SJCRH30 (cell line): ENCODE measurements at places on chromosomes 12 and 14.

DNA sequence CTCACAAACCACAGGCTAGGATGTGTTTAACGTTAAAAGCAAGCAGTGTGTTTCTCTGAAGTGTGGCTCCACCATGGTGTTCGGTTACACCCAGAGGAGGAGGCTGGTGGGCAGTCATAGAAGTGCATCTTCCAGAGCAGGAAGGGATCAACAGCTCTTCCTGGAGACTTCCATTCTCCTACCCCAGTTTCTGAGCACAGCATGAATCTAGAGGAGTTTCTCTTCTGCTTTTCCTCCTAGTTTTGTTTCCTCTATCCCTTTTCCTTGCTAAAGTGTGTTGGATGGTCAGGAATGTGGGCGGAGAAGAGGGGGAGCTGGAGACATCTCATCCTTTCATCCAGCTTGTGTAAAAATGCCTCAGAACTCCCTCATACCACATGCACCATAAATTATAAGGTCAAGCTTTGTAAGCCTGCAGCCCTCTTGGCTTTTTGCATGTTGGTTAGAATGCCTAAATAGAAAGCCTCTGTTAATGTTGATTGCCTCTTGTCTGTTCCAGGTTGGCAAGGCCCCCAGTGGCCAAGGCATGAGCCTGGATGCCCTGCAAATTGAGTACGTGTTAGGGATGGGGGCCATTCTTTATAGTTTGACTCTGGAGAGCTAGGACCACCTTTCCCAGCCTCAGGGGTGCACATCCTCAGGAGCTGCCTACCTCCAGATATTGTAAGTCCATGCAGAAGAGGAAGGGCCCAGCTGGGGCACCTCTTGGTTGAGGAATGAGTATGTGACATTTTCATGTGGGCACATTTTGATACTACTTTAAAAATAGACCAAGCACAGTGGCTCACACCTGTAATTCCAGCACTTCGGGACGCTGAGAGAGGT lies 4.0 kb upstream of the CKAP4 start:
- DNase-seq = peak; percentile 42

GRCh38 chr12:106769078-106769477 lies 5.4 kb upstream of the RIC8B start:
- DNase-seq = no peak

GRCh38 chr12:124273630-124274029 lies 21.3 kb upstream of the RFLNA start:
- DNase-seq = peak; percentile 74

DNA sequence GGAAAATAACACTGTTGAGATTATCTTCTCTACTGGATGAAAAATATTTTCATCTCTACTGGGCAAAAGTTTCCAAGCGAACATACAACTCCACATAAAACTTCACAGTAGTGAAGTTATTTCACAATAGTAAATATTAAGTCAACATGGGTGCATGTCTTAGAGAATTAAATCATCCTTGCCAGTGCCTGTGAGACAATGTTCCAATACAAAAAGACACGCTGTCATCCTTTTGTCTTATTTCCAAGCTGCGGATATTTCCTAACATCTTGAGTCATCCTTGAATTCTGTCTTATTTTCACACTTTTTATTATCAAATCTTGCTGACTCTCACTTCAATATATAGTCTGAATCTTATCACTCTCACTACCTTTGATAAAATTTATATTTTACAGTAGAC lies 142.9 kb upstream of the KITLG start:
- DNase-seq = no peak

DNA sequence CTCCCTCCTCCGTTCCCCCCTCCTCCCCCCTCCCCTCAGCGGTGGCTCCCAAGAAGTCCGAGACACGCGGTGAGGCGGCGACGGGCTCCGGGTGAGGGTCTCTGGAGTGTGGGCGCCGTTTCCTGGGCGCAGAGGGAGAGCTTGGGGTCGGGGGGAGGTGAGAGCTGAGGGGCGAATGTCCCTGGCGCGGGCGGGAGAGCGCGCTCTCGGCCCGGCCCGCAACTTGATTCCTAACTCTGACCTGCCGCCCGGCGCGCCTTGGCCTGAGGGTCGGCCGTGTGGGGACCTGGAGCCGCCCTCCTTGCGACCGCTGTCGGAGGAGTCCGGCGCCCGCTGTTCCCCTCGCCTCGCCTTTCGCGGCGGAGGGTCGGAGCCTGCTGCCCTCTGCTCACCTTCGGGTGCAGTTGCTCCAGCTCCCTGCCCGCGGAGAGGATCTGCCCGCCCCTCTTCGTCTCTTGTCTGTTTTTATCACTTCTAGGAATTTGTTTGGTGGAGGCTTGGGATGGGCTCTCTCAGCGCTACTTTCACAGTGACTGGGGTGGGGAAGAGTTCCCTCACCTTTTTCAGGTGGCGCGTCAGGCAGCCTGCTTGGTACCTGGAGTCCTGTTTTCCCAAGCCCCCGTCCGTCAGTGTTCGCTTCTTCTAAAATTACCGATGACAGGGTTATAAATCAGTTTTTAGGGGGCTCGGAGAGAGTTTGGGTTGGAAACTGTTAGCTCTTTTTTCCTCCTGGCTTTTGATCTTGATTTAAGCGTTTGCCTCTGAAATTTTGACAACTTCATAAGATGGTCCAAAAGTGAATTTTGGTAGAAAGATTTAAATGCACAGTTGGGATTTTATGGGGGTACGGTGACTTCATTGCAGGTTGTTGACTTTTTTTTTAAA lies 495 bp downstream of the ADIPOR2 start:
- DNase-seq = peak; percentile 61

DNA sequence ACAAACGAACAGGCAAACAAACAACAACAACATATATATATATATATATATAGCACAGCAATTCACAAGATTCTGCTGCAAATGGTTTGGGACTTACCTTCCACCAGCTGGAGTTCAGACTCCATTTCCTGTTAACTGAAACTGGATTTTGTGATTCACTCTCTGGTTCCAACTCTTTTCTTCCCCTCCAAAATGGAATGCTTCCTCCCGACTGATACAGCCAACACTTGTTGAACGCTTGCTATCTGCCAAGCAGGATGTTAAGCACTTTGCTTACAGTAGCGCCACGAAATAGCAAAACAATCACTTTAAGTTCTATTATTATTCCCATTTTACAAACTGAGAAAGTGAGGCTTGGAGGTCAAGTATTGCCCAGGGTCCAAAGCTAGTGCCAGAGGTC lies 116.0 kb upstream of the TMEM132C start:
- no peak for DNase-seq

GRCh38 chr12:12964255-12964654 lies 12.3 kb upstream of the GPRC5D start:
- DNase-seq = no peak
